Calu3 (cell line): ENCODE measurements at places on chromosomes 1 and 21. TPM values are rescaled to one million over a fixed set of nuclear protein-coding genes. Genes with fewer than 3 reads are reported as not detected.

OLIG1 gene
- not detected in 2 replicates for total RNA-seq

LCE2C gene
- not detected in 2 replicates for total RNA-seq

BNIPL gene
- 1.2 and 2.4 TPM in 2 replicates for total RNA-seq

LIPI gene
- not detected in 2 replicates for total RNA-seq

OR6N1 gene
- total RNA-seq: not detected in 2 replicates

DNA sequence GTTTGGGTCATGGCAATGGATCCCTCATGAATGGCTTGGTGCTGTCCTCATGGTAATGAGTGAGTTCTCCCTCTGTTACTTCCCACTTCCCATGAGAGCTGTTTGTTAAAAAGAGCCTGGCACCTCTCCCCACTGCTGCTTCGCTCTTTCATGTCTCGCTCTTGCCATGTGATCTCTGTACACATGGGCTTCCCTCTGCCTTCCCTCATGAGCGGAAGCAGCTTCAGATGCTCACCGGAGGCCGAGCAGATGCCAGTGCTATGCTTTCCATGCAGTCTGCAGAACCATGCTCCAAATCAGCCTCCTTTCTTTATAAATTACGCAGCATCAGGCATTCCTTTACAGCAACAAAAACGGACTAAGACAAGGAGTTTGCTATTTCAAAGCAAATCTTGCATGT lies 14.9 kb upstream of the GNPAT start:
- no peak for DNase-seq

DNA sequence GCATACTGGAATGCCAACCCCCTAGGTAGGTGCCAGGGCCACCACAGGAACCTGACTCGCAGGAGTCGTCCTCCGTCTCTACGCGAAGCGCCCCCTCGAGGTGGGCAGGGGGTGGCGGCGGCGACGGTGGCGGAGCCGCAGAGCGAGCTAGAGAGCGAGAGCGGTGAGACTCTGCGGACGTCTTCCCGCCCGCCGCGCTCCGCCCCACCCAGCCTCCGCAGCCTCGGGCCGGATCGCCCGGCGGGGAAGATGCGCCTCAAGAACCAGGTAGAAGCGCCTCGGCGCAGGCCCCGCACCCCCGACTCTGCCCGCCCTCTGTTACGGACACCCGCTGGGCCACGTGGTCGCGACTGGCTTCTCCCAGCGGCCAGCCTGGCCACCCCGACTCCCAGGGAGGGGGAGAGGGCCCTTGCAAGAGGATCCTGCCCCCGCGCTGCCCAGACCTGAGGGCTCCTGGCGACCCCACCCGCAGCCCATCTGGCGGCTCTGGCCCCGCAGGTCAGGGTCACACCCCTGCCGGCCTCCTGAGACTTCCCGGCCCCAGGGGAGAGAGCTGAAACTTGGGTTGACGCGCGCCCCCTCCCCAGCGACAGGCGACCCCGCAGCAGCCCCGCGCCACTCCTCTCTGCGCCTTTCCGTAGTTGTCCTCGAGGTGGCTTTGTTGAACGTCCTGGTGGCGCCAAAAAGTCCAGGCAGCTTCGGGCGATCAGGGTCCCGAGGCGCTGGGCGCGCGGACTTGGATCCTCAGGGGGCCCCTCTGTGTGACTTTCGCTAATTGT lies 24.4 kb upstream of the AGBL4 start:
- DNase-seq: no peak

DNA sequence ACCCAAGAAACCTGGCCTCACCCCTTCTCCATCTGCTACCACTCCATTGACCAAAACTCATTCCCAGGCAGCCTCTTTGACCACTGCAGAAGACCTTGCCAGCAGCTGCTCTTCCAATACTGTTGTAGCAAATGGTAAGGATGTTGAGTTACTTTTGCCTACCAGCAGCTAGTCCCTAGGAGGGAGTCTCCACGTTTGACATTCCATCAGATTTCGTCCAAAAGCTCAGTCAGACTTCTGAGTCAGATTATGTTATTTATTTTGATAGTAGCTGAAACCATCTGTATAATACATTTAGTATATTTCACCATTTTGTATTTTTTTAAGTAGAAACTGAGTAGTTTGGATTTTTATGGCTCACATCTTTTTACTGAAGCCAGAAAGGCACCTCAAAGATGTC lies 51.5 kb upstream of the WNT2B start:
- DNase-seq: no peak

DNA sequence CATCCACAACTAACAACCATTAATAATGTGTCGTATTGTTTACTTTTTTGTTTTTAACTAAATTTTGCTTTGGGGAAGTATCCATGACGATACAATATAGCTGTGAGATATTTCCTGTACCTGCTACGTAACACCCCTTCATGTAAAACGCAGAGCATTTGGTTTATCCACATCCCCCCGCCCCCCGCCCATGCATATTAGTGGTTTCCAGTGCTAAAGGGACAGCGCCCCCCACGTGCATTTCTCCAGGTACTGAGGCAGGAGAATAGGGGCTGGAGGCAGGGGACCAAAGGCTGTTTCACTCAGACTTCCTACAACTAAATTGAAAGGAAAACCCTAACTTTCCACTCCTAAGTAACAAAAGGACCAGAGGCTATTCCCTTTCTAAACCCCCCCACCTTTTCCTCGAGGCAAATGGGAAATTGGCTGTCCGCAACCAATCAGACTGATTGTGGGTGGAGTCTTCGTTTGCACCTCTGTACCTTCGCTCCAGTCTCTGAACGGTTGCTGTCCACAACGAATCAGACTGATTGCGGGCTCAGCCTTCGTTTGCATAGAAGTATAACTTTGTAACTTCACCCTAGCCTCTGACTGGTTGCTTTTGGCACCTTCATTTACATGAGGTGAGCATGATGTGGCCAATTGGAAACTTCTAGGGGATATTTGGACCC lies 12.2 kb upstream of the RIPK4 start:
- DNase-seq: no peak
